ENCODE measurements at places on chromosomes 7 and 10. TPM values are rescaled to one million over a fixed set of nuclear protein-coding genes. Genes with fewer than 3 reads are reported as not detected.

CCDC172 gene
- not detected for total RNA-seq

FAM237B gene
- not detected for total RNA-seq

CRHR2 gene
- not detected for total RNA-seq

- no peak for DNase-seq
These were observed 241.5 kb upstream of the PITRM1 start for GRCh38 chr10:3413937-3414666.

DNA sequence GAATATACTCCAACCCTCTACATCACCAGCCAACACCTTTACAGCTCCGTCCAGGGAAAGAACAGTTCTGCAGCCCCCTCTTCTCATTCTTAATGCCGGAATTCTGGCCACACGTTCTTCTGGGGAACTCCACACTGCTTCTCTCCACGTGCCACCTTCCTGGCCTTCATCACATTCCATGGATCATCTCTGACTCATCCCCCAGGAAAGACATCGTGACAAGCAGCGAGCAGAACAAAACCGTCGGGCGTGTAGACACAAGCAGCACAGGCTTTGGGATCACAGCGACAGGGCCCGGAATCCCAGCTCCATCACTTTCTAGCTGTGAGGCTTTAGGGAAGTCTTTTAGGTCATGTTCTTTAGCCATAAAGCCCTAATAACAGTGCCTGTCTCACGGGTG is 590.3 kb upstream of the FOXK1 start:
- peak; percentile 44 for DNase-seq

LEP gene
- total RNA-seq = not detected

Data from epithelial cell of proximal tubule (primary cell).